ENCODE measurements at places on chromosomes 12 and 14.
A peak's percentile ranks its signal among the peaks of the same experiment; 100 is the strongest.

DNA sequence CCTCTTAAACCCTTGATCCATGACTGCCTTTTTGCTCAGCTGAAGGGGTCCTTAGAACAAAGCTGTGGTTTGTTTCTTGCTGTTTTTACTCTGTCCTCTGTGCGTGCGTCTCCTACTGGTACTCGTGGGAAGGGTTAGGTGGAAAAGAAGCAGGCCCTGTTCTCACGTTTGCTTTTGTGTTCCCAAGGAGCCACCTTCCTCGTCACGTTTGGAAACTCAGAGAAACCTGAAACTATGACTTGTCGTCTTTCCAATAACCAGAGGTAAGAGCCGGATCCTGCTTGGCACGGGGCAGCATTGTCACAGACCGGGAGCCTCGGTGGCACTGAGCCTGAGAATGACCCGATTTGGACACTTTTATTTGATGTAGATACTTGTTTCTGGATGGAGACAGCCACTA, 13.1 kb downstream of the ZFYVE21 start:
- DNase-seq, result no peak

- no peak for DNase-seq
These were observed 4.0 kb downstream of the VPS37B start for GRCh38 chr12:122891661-122892525.

DNA sequence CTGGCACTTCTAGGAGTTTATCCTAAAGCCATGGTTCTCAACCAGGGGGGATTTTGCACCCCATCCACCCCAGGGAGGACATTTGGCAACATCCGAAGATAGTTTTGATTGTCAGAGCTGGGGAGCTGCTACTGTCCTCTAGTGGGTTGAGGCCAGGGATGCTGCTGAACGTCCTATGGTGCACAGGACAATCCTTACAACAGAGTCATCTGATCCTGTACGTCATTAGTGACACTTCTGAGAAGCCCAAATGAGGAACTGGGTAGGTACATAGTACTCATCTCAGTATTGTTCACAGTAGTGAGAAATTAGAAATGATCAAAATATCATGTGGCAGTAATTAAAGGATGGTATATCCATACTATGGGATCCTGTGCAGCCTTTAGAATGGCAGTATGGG, 185.1 kb downstream of the CHST11 start:
- no peak for DNase-seq

DNA sequence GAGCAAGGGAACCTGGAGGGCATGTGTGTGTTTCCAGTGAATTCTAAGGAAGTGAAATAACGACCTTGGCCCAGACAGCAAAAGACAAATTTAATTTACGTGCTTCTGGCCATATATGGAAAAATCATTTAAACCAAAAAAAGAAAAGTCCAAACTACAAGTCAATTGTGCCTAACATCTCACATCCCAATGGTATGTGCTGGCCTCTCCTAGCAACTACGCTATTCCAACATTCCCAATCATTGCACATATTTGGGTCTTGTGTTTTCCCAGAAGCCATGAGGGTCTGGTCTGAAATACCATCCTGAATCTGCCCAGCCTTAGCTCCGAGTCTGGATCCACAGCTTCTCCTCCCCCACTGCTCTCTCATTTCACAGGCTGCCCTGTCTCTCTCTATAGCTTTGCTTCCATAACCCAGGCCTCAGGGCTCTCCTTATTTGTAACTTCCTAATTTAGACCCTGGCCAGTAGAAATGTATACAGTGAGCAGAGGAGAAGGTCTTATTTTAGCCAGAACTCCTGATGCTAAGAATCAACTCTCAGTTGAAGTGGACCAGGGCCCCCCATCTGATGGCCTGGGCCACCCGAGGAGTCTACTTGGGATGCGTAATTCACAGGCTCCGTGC, 224.6 kb downstream of the ANO2 start:
- no peak for DNase-seq

- DNase-seq, result no peak
These were observed 624.9 kb downstream of the DIO2 start for GRCh38 chr14:79586416-79586815.

DNA sequence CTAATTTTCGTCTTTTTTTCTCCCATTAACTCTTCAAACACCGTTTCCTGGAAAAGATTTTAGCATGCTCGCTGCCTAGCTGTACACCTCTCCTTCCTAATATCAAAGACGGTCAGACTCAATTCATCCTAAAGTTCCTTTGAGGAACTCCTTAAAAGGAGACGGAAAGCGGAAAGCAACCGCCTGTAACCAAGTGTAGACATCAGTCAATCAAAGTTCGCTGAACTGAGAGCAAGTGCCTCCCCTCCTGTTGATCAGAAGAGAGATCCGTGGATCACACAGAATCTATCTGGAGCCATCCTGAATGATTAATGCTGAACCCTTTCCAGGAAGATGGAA, 412 bp upstream of the TEP1 start:
- DNase-seq, result peak; percentile 25

GRCh38 chr12:32768518-32768917, 12.8 kb upstream of the YARS2 start:
- no peak for DNase-seq

DNA sequence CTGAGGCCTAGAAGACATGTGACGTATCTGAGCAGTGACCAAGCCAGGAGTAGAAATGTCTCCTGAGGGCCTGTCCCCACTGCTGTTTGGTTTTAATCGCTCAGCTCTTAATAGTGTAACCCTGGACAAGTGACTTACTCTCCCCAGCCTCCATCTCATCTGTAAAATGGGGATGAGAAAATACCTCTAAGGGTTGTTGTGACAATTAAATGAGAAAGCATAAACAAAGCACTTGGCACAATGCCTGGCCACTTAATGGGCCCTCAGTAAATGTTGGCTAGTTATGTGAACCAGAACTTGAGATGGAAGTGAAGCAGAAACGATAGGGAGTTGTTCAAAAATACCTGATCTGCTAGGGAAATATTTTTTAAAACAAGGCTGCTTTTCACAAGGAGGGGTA, 58.2 kb downstream of the HMGA2 start:
- DNase-seq, result no peak

- DNase-seq, result no peak
These were observed 621.3 kb upstream of the TBX3 start for GRCh38 chr12:115305275-115305674.

DNA sequence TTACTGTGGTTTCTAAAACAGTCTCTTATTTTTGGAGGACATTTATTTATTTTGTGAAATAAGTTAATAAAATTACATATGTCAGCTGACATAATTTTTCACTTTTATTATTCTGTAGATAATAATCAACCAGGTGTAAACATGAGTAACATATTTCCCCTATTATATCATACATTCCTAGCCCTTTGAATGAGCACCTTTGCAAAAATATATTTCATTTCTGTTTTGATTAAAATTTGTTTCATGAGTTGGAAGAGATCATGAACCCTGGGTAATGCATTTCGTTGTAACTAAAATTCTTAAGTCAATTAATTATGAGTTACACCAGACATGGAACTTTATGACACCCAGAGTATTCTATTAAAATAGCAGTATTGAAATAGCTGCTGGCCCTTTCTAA, 56.3 kb downstream of the SLC16A7 start:
- no peak for DNase-seq

DNA sequence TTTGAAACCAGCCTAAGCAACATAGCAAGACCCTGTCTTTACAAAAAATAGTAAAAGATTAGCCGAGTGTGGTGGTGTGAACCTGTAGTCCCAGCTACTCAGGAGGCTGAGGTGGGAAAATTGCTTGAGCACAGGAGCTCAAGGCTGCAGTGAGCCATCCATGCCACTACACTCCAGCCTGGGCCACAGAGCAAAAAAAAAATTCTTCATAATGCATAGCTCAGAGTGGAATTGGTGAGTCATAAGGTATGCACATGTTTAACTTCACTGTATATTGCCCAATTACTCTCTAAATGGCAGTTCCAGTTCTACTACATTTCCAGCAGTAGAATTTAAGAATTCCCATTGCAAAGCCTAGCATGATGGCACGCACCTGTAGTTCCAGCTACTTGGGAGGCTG, 26.8 kb upstream of the CLIP1 start:
- DNase-seq, result no peak

DNA sequence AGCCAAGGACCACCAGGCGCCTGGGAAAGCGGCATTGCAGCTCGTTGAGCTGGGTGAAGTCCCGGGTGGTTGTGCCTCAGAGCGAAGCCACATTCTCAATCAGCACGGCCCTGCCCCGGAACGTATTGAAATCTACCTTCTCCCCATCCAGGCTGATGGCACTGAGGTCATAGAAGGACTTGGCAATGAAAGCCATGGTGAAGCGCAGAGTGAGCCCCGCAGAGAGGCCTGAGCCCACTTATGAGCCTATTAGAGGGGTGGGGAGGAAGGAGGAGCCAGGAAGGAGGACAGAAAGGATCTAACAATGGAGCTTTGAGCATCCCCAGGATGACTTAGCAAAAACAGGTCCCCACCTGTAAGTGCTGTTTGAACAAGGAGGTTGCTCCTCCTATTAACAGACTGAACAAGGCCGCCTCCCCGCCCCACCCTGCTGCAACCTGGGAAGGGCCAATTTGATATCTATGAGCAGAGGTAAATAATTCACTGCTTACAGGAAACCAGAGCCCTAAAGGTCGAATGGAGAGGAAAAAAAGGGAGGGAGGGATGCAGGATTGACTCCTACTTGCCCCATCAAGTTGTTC, at the start of gene GPX2:
Gene GPX2 (minus strand): TSS at position 215 of the 581 bp plus-strand sequence. CDS start 19 bp downstream, at position 196.
- no peak for DNase-seq

- no peak for DNase-seq
These were observed 45.4 kb upstream of the TESC start for GRCh38 chr12:117144599-117144998.

GRCh38 chr12:54227376-54227775, 38.6 kb upstream of the SMUG1 start:
- DNase-seq, result no peak

- peak; percentile 72 for DNase-seq
These were observed 10.0 kb downstream of the TMCC3 start for GRCh38 chr12:94640134-94640928.

DNA sequence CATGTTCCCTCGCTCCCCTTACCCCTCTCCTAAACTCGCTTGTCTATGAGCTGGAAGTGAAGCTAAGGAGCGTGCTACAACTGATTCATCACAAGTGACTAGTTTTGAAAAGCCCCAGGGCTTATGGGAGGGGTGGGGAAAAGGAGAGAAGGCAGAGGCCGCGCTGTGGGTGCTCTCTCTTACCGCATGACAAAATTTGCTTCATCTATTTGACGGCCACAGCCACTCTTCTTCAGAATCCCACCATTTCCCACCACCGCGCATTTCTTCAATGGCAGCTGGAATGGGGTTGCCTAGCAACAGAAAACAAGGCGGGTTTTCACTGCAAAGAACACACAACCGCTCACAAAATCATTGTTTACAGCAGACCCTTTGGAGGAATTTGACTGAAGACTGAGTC, 79.4 kb downstream of the ST8SIA1 start:
- DNase-seq, result no peak

DNA sequence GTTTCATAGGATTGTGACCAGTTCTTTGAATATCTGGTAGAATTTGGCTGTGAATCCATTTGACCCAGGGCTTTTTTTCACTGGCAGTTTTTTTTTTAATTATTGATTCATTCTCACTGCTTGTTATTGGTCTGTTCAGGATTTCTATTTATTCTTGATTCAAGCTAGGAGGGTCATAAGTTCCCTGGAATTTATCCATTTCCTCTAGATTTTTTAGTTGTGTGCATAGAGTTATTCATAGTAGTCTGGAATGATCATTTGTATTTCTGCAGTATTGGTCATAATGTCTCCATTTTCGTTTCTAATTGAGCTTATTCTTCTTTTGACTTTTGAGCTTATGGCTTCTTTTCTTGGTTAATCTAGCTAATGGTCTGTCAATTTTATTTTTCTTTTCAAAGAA, 291.6 kb downstream of the AKAP6 start:
- DNase-seq, result no peak
